ENCODE measurements at places on chromosomes 5 and 9.

GRCh38 chr5:152118676-152119470 lies 194.2 kb upstream of the GLRA1 start:
- DNase-seq, result no peak

- DNase-seq, result no peak
These were observed 846 bp upstream of the TRAF1 start for GRCh38 chr9:120927269-120928014.

GRCh38 chr9:4904322-4905134 lies 80.5 kb upstream of the JAK2 start:
- no peak for DNase-seq

DNA sequence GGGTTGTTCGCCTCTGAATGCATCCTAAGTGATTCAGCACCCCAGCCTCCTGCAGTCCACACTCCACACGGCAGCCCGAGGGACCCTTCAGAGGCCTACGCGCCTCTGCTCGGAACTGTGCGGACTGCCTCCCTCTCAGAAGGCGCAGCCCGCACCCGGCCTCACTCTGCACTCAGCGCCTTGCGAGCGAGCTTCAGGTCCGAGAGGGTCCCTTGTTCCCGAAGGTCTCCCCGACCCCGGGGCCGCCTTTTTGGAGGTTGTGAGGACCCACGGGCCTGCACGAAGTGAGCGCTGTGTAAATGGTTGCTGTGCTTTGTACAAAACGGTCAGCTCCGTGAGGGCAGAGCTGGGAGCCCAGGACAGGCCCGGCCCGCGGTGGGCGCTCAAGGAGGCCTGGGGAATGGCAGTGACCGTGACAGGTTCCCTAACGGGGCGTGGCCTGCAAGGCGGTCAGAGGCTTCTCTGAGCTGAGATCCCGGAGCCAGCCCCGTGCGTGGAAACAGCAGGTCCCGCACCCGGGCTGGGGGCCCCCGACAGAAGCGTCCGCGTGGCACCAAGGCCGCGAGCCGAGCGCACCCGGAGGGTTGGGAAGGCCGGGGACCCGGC lies 698 bp upstream of the CACNA1B start:
- DNase-seq, result no peak

GRCh38 chr9:3018691-3019230 lies 174.9 kb upstream of the PUM3 start:
- no peak for DNase-seq

DNA sequence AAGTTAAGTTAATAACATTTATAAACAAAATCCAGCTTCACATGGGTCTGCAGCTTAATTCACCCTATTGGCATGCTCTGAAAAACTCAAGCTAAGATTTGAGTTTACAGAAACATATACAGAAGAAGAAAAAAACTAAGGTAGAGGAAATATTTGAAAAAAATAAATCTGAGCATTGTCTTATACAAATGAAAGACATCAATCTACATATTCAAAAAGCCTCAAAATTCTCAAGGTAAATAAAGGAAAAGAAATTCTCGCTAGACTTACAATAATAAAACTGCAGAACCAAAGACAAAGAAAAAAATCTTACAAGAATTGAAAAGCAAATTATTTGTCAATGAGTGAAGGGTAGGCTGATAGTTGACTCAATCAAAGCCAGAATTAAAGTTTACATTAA lies 493.4 kb downstream of the CETN3 start:
- no peak for DNase-seq

GRCh38 chr9:3471883-3472282 lies 53.9 kb downstream of the RFX3 start:
- no peak for DNase-seq

GRCh38 chr9:37062336-37062735 lies 28.3 kb upstream of the PAX5 start:
- no peak for DNase-seq

GRCh38 chr9:109253241-109253636 lies 67.6 kb downstream of the EPB41L4B start:
- DNase-seq, result no peak

DNA sequence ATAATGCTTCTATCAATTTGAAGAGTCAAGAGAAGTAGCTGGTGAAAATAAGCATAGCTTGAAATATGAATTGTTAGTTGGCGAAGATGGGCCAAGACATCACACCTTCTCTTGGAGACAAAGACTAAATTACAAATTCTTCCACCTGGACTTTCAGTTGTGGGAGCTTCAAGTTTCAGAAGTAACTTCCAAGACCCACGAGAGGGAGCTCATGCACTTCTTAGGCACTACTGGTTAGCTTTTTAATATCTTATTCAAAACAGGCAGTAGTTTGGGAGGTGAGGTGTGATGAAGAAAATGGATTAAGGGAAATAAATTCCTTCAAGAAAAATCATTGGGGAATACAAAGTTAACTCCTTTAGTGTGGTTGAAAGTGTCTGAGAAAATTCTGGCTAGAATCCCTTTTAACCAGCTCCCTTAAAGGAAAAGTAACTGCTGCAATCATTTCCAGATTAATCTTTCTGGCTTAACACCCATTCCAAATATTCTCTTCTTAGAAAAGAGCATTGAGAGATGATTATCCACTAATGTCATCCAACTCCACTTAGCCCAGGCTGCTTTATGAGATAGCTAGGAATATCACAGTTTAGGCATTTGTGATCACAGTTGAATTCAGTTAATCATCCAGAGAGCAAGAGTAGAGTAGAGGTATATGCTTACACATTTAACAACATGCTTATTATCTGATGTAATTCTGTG lies 139.5 kb upstream of the DMRTA1 start:
- DNase-seq, result no peak

GRCh38 chr9:12183321-12183720 lies 509.9 kb upstream of the TYRP1 start:
- DNase-seq, result no peak

GRCh38 chr5:102911973-102912372 lies 156.9 kb downstream of the PAM start:
- no peak for DNase-seq

- DNase-seq, result no peak
These were observed 353.7 kb downstream of the ARL15 start for GRCh38 chr5:53956632-53957031.
